ENCODE measurements at places on chromosomes 1 and 21.

DNA sequence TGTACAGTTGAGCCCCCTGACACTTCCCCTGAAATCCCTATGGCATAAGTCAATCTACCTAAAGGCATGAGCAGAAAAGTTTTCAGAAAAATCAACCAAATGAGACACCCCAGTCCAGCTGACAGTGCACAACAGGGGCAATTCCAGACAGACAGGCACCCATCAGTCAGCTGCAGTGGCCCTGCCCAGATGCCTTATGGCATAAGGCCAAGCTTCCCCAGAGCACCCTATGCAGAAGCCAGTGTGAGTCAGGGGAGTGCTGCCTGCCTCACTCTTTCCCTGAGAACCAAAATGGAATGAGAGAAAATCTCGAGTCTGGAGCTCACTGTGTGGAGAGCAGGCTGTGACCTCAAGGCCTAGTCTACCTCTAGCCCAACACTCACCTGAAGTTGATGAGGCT lies 38.1 kb downstream of the MRAP start:
- DNase-seq, result no peak

DNA sequence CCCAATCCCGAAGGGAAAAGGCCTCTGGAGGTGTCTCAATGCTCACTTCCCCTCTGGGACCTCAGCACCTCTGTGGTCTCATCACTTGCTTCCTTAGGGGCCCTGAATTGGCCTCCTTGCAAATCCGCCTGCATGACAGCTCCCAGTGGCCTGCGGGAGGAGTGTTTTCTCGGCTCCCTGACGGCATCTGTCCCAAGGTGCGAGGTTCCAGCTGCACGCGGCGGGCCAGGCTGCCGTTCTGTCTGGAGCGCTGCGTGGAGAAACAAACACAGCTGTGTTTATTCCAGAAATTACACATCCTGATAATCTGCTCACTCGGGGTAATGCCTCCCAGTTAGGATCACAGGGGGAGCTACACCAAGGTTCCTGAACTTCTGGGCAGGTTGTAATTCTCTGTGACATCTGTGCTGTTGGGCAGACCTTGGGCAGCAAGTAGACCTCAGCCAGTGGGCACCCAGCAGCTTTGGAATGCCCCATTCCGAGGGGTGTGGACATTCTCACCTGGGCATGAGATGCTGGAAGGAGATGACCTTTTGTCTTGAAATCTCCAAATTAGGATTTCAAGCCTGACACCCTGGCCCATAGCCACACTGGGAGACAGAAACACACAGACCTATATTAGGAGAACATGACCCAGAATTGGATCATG lies 18.2 kb downstream of the EPHB2 start:
- no peak for DNase-seq

DNA sequence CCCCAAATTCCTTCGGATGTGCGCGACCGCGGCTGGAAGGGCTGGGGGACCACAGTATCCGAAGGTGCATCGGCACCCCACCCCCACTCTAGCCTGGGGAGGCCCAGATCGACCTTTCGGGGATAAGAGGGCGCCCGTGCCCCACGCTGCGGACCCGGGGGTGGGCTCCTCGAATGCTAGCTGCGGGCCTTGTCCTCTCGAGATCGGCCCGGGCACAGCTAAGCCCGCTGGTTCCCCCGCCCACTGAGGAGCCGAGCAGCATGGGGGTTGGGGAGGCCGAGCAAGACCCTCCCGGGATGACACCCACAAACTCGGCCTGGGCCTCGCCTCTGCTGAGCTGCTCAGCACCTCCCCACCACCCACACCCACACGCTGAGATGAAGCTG lies 653 bp upstream of the IFFO2 start:
- no peak for DNase-seq

GRCh38 chr1:189103956-189104355 lies 1373.7 kb downstream of the BRINP3 start:
- no peak for DNase-seq

DNA sequence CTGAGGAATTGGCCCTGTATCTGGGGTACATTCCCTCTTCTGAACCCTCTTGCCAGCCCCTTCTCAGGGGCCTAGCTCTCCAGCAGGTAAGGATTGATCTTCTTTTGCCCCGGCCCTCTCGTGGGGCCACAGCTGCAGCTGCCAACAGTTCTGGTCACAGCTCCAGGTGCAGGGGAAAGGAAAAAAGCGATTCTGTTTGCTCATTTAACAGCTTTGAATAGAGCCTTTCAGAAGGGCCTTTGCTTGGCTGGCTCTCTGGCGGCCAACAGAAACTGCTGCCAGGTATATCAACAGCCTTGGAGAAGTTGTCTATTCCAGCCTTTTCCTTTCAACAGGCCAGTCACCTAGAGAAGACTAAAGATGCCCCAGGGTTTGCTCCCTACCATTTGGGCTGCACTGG lies 16.1 kb upstream of the FMOD start:
- DNase-seq, result no peak

- peak; percentile 28 for DNase-seq
Measured at GRCh38 chr21:45642122-45642813, 1.3 kb upstream of the PCBP3 start.

GRCh38 chr1:45608175-45609156 lies 15.4 kb downstream of the CCDC17 start:
- DNase-seq, result no peak

- no peak for DNase-seq
Measured at GRCh38 chr21:44984792-44985440, 45.1 kb downstream of the SLX9 start.

DNA sequence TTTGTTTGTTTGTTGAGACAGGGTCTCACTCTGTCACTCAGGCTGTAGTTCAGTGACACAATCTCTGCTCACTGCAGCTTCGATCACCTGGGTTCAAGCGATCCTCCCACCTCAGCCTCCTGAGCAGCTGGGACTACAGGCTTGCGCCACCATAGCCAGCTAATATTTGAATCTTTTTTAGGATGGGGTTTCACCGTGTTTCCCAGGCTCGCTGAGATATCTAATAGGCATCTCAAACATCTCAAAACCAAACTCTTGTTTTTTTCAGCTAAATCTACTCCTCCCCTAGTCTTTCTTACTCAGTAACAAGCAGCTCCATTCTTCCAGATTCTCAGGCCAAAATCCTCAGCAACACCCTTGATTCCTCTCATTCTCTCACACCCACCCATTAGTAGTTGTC lies 22.0 kb upstream of the SRRM1 start:
- DNase-seq, result no peak

GRCh38 chr1:77056525-77056924 lies 162.7 kb downstream of the PIGK start:
- no peak for DNase-seq

- no peak for DNase-seq
Measured at GRCh38 chr1:10186331-10187025, 23.9 kb upstream of the KIF1B start.

GRCh38 chr1:70436622-70437251 lies 25.7 kb downstream of the CTH start:
- DNase-seq, result no peak

- DNase-seq, result no peak
Measured at GRCh38 chr1:119652587-119652986, 4.5 kb upstream of the ZNF697 start.

GRCh38 chr1:207902566-207902965 lies 8.4 kb downstream of the CD34 start:
- DNase-seq, result no peak

DNA sequence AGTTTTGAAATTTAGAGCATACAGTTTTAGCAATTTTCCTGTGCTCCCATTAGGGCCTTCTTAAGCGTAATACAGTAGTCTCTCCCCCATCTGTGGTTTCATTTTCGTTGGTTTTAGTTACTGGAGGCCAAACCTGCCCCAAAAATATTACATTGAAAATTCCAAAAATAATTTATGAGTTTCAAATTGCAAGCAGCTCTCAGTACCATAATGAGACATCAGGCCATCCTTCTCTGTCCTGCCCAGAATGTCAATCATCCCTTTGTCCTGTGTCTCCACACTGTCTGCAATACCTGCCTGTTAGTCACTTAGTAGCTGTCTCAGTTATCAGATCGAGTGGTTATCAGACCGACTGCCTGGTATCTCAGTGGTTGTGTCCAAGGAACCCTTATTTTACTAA lies 45.4 kb downstream of the ADSS2 start:
- DNase-seq, result peak; percentile 48
